ENCODE measurements at places on chromosomes 3 and 15. TPM values are rescaled to one million over a fixed set of nuclear protein-coding genes. Genes with fewer than 3 reads are reported as not detected.

DNA sequence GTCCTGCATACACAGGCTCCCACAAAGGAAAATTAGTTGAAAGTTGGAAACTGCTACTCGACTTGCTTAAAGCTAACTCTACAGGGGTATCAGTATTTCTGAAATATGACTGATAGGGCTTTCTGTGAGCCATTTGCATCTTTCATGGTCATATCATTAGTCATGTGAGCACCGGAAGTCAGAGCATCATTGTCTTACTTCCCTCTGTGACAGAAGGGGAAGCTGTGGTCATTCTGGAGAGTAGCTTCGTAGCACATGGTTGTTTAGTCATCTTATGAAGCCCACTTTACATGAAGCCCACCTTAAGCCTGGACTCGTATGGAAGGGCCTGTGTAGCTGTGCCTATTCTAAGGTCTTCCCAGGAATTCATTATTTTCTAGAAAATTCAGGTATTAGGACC, 69.0 kb downstream of the COL6A5 start:
- DNase-seq: no peak

GRCh38 chr3:184761075-184761841, 49.4 kb upstream of the MAGEF1 start:
- DNase-seq: no peak

- DNase-seq: no peak
Measured at GRCh38 chr3:13515786-13516759, 32.9 kb upstream of the FBLN2 start.

- no peak for DNase-seq
Measured at GRCh38 chr15:74497584-74497983, 36.6 kb upstream of the UBL7 start.

DNA sequence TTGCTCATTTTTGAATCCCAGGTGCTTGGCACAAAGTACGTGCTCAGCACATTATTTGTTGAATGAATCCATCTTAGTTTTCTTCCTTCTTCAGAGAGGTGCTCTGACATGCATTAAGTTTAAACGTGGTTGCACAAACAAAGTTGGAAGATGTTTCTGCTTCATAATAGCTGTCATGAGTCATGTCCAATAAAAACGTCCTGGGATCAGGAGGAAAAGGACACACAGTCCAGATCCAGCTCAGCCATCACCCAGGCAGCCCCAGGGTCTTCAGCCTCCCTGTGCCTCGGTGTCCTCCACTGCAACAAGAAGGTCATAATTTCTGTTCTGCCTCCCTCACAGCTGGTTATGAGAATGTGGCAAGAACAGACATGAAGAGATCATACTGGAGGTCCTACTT, 55.4 kb downstream of the CCNL1 start:
- DNase-seq: no peak

DNA sequence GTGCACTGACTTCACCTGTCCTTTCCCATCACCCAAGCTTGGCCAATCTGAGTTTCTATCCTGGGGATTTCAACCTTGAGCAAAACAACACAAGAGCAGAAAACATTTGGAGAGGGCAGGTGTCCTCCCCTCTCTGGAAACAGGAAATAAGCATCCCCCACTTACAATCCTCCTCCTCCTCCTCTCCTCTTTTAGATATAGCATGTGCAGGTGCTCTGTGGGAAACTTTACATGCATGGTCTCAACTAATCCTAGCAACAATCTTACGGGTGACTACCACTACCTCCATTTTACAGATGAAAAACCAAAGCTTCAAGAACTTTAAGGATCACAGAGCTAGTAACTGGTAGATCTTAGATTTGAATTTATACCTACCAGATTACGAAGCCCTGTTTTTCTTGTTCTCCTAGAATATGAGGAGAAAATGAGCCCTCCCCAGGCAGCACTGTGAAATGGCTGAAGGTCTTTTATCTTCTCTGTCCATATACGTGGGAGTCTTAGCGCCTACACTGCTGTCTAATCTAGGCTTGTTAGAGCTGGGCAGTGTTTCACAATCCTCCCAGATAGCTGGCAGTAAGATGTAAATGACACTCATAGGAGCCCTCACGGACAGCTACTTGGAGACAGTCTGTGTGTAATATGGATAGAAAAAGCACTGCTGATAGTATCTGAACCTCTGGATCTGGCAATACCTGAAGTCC, 301.2 kb upstream of the PROK2 start:
- DNase-seq: no peak

- no peak for DNase-seq
Measured at GRCh38 chr3:20401253-20401652, 215.2 kb upstream of the SGO1 start.

DNA sequence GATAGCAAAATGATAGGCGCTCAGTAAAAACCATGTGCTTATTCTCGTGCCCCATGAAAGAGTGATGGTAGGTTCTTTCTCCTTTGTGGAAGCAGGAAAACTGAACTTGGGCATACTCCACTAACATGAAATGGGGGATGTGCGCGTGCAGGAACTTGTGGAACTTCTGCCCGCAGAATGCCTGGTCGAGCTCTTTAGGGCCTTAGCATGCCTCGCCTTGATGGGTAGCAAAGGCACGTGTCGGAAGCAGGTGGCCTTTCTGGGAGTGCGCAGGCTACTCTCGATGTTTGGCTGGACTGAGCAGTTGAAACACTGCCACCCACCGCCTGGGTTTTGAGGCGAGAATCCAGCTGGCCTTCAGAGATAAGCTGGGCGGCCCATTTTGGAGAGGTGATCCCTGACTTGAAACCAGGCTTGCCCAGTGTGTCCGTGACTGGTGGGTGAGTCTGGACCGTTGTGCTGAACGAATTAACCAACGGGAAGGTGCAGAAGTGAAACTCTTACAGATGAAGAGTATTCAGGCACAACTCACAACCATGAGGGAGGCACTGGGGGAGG, 842 bp downstream of the PCCB start:
- no peak for DNase-seq

The ABHD17C gene
- total RNA-seq: 10.0 TPM

GRCh38 chr3:122394173-122394572, 10.2 kb downstream of the FAM162A start:
- no peak for DNase-seq

The ITGA11 gene
- total RNA-seq: 0.98 TPM

The MAPKAPK3 gene
- total RNA-seq: 106 TPM

DNA sequence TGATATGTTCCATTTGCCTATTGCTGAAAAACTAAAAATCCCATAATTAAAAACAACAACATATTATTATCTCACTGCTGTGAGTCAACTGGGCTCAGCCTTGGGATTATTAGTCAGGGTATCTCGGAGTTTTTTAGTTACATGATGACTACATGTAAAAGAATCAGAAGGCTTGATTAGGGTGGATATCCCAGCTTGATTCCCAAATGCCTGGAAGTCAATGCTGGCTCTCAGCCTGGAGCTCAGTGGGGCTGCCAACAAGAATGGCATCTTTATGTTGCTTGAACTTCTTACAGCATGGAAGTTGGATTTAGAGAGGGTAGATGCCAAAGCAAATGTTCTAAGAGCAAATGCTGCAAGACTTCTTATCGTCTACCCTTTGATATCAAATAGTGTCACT, 278.5 kb downstream of the PLOD2 start:
- DNase-seq: no peak

All from natural killer cell treated with Interleukin-12 subunit alpha and Interleukin-12 subunit beta and Interleukin-15 and Interleukin-18, amount 100 ng/mL, for 72 hours (primary cell).